RWPE1 (cell line): ENCODE measurements at places on chromosomes 7 and 10.

DNA sequence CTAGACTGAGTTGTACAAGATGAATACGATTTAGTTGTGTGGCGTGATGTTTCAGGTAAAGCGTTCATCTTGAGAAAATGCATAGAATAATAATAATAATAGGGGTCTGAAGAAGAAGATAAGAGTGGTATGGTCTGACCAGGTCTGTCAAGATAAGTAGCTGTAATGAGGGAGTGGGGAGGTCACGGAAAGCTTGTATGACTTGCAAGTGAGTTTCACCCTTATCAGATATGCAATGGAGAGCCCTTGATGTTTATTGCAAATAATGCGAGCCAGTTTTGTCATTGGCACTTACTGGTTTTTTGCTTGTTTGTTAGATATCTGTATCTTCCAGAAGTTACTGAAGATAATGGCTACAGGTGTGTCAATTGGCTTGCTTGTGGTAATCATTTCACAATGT, 611.5 kb downstream of the CNTNAP2 start:
- DNase-seq, result no peak

GRCh38 chr7:155698633-155699032, 54.2 kb downstream of the RBM33 start:
- DNase-seq, result no peak

DNA sequence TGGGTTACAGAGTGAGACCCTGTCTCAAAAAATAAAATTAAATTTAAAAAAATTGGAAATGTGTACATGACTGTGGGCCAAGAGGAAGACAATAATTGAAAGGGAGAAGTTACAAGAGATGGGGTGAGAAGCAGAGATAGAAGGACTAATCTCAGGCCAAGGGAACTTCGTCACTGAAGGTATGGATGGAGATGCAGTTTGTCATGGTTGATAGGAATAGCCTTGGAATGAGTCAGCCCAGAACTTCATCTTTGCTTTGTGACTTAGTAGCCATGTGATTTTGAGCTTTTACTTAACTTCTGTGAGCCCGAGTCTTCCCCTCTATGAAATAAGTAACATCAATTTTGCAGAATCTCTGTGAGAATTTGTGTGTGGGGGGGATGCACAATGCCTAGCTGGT, 6.5 kb upstream of the PODXL start:
- DNase-seq, result no peak

GRCh38 chr7:4098169-4098568, 583.9 kb upstream of the FOXK1 start:
- DNase-seq, result no peak

DNA sequence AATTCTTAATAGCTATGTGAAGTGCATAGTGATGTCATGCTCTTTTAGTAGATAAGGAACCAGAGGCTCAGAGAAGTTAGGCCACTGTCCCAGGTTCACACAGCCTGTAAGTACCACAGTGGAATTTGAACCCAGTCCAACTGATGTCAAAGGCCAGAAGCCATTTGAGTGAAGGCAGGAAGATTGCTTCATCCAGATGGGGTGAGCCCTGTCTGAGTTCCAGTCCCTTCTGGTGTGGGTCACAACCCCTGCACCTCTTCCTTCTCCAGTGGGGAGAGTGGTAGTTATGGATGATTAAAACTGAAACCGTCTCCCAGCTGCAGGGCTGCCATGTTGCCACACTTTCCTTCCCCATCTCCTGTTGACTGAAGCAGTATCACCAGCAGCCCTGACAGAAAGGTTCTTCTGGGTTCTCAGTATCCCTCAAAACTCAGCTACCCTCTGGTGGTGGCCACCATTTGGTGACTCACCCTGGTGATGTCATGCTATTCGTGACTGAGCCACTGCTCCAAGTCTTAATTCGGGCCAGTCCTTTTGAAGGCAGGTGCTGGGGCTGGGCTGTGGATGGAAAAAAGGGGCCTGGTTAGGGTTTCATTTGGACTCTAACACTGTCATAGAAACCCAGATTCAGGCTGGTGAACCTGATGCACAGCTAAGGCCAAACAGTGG, 1.5 kb upstream of the C10orf95 start:
- peak; percentile 50 for DNase-seq
